ENCODE measurements at places on chromosomes 16 and 17.

- DNase-seq = no peak
These were observed 2.0 kb downstream of the CACNA1H start for GRCh38 chr16:1154887-1155331.

DNA sequence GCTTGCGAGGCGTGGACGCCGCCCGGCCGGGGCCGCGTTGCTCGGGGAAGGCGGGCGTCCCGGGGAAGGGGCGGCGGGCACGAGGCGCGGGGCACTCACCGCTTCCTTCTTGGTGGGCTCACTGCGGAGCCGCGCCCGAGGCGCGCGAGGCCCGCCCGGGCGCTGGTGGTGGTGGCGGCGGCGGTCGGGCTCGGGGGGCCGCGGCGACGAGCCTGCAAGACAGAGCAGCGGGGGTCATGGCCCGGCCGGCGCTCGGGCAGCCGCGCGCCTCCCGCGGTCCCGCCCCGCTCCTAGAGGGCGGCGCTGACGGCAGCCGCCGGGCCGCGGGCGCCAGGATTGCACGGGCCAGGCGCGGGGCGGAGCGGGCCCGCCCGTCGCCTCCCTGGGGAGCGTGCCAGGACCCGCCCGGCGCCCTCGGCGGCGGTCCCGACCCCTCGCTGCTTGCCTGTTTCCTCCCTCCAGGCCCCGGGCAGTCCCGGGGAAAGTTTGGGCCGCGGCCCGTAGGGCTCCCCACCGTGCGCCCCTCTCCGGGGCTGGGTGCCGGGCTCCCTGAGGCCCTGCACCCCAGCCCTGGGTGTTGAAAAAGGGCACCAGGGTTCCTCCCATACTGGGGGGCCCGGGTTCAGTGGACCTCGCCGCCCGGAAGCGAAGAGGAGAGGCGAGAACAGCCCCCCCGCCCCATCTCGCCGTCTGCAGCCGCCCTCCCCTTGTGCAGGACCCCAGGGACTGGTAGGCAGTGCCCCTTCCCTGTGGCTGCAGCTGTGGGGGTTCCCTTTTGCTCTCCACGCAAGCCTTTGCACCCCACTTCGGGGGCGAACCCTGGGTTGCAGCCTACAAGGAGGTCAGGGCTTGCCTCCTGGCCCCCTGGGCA, at the start of gene C16orf74:
Gene C16orf74 (minus strand): TSS at position 270 of the 871 bp plus-strand sequence. CDS start 15,879 bp downstream, outside the sequence.
- peak; percentile 32 for DNase-seq

DNA sequence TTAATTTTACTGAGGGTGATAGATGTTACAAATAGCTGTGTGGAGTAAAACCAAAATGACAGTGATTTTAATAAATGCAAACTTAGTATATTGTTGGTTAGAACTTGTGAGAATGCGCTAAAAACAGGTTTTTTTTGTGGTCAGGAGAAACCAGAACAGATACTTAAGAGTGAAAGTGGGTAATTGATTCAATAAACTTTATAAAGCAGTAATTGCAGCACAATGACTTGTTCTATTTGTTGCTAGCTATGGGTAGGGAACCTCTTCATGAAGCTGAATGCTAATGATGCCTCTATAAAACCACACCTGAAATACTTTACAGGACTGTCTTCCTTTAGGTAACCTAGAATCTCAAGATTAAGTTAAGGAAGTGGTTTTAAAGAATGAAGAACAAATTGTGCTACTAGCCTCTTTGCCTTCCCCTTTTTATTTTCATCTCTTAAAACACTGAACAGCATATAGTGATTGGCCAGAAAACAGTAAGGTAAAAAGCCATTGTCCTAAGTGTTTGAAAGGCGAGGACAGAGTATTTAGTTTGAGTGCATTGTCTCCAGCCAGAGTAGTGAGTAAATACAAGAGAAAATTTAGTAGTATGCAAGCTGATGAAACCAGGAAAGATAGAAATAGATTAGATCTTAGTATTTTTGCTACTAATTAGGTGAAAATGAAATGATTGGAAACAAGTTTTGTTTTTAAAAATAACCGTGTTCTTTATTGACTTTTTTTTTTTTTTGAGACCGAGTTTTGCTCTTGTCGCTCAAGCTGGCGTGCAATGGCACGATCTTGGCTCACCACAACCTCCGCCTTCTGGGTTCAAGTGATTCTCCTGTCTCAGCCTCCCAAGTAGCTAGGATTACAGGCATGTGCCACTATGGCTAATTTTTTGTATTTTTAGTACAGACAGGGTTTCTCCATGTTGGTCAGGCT, 6.0 kb downstream of the GGNBP2 start:
- no peak for DNase-seq

DNA sequence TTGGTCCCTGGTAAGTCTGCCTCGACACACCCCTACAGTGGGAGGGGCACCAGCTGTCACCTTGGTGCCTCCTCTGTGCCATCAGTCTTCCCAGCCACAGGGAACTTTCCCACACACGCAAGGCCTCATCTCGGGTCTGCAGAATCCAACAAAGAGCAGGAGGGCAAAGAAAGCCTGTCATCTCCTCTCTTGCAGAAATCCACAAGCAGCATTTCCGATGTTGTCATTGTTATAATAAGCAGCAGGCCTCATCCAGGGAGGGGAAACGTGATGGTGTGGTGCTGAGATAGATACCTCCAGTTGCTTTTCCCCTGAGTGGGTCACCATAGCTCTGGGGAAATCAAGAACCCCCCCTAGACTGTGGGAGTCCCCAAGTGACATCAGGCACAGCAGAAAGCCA, 110.4 kb downstream of the CMIP start:
- DNase-seq = no peak

GRCh38 chr17:28110184-28110583, 67.7 kb downstream of the NLK start:
- DNase-seq = no peak

GRCh38 chr16:50540711-50541007, 7.5 kb upstream of the NKD1 start:
- no peak for DNase-seq

DNA sequence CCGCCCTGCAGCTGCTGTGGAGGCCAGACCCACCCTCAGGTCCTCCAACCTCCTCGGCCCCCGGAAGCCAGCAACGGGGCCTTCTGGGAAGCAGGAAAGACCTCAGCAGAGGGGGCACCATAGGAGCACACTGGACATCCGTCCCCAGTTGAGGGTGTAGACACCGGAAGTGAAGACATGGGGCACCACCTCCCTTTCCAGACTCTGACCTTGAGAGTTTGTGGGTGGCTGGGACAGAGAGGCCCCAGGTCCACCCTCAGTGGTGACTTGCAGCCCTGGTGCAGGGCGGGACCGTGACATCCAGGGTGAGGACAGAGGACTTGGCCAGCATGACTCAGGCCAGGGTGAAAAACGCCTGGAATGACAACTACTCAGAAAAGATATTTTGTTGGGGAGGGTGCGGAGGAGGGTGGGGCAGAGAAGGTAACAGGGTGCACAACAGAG, 19.9 kb downstream of the CEP295NL start:
- no peak for DNase-seq

DNA sequence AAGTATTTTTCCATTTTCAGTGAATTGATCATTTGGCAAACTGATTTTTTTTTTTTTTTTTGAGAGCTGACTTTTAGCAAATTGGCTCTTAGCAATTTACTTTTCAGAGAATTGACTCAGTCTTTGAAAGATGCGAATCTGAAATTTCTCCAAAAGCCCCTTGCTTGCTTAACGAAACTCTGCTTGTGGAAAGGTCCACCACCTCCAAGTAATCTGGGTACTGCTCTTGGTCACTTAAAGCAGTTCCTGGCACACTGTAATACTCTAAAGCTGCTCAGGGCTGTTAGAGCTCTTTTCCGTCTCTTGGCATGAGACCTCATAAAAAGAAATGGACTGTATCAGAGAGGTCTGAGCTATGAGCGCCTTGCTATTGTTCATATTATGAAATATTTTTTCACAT, 2.9 kb downstream of the GSDMB start:
- no peak for DNase-seq

DNA sequence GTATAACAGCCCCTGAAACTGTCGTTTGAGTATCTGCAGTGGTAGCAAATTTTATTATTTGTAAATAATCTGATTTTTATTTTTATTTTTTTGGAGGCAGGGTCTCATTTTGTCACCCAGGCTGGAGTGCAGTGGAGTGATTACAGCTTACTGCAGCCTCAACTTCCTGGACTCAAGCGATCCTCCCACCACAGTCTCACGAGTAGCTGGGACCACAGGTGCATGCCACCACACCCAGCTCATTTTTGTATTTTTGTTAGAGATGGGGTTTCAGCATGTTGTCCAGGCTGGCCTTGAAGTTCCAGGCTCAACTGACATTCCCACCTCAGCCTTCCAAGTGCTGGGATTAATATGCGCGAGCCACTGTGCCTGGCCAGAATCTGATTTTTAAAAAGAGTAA, 2.8 kb downstream of the NDEL1 start:
- no peak for DNase-seq

- DNase-seq = no peak
These were observed 21.4 kb downstream of the ZDHHC7 start for GRCh38 chr16:84989749-84990620.

DNA sequence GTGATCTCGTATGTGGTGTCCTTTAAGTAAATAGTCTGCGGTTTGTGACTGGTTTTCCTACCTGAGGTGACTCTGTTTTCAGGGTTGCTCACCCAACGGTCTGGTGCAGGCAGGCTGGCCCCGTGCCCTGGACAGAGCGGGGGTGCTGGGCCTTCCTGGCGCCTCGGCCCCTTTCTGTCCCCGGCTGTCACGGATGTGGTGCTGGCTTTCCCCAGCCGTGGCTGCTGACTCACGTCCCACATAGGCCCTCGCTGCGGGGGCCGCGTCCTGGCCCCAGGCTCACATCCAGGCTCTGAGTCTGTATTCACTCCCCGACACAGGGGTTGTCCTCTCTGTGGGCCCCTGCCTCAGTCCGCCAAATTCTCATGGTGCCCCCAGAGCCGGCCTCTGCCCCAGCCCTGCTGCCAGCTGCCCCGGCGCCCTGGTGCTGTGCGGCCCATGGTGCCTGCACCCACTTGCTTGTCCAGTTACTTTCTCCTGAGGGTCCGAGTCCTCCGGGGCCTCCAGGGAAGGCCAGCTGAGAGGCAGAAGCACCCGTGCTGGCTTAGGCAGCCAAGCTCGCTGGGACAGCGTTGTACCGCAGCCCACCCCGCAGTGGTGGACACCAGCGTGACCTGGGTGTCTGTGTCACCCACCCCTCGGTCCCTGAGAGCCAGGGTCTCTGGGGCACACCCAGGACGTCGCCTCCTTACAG, 5.9 kb downstream of the CHMP6 start:
- DNase-seq = no peak

DNA sequence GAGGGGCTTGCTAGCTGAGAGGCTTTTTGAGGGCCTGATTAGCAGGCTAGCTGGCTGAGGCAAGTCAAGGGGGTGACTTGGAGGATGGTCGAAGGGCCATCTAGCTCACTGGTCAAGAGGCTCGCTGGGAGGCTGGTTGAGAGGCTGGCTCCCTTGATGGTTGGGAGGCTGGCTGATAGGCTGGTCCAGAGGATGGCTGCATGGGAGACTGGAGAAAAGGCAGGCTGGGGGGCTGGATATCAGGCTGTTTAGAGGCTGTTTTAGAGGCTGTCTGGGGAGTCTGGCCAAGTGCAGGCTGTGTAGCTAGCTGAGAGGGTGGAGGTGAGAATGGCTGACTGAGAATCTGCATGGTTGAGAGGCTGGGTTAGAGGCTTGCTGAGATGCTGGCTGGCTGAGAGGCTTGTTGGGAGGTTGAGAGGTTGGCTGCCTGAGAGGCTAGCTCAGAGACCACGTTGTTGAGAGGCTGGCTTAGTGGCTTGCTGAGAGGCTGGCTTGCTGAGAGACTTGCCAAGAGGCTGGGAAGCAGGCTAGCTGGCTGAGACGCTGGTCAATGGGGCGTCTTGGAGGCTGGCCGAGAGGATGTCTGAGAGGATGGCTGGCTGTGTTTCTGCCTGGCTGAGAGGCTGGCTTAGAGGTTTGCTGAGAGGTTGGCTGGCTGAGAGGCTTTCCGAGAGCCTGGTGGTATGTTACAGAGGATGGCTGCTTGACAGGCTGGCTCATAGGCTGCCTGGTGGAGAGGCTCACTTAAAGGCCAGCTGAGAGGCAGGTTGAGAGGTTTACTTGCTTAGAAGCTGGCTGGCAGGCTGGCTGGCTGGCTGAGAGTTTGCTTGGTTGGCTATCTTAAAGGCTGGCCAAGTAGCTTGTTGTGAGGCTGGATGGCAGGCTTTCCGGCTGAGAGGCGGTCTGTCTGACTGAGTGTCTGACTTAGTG, 36.6 kb upstream of the ACSM2B start:
- DNase-seq = no peak

DNA sequence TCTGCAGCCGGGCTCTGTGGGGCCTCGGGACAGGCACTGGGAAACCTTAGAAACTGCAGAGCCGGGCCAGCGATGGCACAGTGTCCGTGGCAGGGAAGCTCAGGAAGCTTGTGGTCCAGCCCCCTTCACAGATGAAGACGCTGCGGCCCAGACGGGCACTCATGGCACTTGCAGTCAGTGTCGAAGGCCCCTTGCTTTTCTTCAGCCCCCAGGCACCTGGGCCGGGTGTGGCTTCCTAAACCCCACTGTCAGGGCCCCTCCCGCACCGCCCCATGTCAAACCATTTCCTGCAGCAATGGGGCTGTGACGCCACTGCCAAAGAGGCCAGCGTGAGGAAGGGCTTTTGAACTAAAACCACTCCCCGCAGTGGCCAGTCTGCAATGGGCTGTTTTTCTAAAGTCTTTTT, 164.0 kb downstream of the LAT start:
- DNase-seq = no peak

GRCh38 chr17:31175237-31175636, 80.5 kb downstream of the NF1 start:
- no peak for DNase-seq

- DNase-seq = no peak
These were observed 22.2 kb downstream of the FAM117A start for GRCh38 chr17:49741692-49742076.

DNA sequence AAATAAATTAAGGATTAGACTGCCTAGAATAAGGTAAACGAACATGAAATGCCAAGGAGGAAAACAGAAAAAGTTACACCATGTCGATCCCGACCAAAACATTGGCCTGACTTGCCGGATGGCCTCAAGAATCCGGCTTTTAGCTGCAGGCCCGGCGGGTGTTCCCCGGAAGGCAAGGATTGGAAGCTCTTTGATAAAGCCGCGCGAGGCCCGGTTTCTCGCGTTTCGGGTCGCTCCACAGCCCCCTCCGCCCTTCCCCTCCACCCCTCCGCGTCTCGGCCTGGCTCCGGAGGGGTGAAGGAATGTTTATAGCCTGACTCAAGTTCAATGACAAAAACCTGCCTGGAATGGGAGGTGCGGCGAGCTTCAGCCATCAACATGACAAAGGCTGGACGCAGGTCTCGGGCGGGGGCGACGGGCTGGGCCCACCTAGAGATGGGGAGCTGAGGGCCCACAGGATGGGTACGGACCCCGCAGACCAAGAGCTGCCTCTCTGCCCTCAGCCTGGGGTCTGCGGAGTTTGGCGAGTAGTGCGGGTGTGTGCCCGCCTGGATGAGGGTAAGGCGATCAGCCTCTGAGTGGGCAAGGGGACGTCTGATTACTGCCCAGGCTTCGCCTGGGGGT, 2.6 kb downstream of the PRAC1 start:
- no peak for DNase-seq

GRCh38 chr17:55708175-55708974, 14.3 kb downstream of the TMEM100 start:
- DNase-seq = no peak

GRCh38 chr16:26334218-26335111, 642.7 kb downstream of the HS3ST4 start:
- no peak for DNase-seq

Measured in SK-MEL-5 (cell line).